ENCODE measurements at places on chromosomes 11 and 22.

DNA sequence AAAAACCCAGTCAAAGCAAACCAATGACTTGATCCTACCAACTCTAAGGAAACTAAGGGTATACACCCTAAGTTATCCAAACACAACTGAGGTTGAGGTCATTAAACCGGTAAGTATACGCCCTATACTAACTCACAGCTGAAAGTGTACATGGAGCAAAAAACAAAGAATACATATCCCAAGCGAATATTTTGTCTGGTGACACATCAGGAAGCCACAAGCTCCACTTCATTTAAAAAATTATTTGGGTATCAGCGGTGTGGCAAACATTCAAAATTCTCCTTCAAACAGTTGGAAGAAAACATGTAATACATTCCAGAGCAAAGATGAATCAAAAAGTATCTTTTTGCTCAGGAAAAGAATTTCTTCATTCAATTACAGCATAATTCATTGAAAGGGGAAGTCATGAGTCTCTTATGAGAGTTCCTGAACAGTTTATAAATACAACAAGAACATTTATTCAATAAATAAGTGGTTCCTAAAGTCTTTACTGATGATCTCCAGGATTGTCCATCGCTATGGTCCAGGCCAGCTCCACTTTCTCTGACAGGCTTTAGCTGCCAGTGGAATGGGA lies 4.5 kb upstream of the JAML start:
- DNase-seq, result no peak

- DNase-seq, result no peak
These were observed 250.7 kb downstream of the LUZP2 start for GRCh38 chr11:24747275-24748251.

DNA sequence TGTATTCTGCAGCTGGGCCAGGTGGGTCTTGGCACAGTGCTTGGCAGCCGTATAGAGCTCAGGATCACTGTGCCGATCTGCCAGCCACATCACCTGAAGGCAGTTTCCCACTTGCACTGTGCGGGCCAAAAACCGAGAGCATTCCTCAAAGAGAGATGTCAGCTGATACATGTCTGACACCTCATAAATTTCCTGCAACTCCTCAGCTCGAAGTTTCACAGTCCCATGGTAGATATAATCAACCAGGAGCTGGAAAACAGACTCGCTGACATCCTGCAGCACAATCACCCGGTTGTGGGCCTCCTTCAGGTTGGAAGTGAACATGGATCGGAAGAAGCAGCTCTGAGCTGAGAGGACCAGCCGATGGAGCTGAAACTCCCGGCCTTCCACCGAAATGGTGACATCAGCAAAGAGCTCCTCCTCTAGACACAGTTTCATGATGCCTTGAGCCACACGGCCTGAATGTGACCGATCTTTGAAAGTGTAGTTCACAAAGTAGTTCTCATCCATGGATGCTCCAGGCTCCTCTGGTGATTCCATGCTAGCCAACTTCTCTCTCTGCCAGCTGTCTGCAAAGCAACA lies 1.2 kb downstream of the KBTBD4 start:
- no peak for DNase-seq

- DNase-seq, result no peak
These were observed 1250.0 kb downstream of the BRD1 start for GRCh38 chr22:48577691-48578090.

DNA sequence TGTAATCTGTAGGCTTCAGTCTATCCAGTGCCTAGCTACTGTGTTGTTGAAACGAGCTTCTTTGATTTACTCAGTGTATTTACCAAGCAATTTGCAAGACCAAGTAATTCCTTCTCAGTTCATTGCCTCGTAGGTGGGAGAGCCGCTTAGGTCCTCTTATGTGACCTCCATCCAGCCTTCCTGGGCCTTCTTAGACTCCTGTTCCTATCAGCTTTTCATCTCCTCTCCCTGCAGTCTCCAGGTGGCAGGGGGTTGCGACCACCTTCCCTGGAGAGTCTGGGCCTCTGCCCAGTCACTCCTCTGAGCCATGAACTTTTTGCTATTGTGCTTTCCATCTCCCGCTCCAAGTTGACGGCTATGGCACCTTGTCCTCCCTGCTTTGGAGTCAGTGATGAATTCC lies 251.8 kb downstream of the KIRREL3 start:
- DNase-seq, result no peak

- no peak for DNase-seq
These were observed 53.8 kb upstream of the DRD2 start for GRCh38 chr11:113528982-113529381.

DNA sequence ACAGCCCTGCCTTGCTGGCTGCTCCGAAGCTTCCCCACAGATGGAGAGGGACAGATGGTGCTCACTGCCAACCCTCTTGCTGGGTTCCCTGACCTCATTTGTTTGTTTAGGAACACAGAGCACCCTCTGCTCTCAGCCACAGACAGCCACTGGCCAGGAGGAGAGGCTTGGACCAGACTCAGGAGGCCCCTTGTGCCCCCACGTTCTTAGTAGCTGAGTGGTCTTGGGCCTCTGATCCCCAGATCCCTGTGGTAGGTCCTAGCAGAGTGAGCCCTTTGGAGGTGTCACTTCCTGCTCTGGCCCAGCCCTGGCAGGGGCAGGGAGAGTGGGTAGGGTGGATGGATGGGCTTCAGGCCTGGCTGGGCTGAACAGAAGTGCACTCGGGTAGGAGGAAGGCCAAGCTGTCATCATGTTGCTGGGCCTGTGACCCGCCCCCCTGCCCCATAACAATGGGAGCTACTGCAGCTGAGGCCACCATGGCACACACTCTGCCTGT lies 84.0 kb downstream of the DHCR7 start:
- DNase-seq, result no peak

DNA sequence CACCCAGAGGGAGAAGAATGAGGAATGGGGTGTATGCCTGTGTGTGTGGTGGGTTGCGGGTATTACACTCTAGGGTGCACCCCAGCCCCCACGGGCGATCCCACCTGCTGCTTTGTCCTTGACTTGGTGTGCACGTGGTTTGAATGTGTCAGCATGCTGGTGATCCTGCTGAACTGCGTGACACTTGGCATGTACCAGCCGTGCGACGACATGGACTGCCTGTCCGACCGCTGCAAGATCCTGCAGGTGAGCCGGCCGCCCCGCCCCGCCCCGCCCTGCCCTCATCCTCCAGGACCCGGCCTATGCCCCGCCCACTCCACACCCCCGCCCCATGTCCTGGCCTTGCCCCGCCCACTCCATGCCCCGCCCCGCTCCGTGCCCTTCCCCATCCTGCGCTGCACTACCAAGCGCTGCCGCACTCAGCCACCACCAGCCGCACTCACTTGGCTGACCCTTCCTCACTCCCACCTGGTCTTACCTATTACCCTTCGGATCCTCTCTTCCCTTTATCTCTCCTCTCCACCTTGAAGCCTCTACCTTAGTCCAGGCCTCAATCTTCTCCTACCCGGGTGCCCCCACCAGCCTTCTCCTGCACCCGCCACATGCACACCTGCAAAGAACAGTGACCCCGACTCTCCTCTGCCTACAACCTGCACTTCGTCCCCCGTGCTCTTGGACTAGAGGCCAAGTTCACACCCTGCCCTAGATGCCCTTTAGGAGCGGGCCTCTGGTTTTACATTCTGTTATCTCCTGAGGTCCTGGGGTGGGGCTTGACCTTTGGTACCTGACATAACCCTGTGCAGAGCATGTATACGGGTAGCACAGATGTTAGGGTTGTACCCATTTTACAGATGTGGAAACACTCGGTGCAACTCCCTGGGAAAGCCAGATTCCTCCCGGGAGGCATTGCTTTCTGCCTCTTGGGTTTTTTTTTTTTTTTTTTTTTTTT lies 27.7 kb downstream of the CACNA1I start:
- no peak for DNase-seq

DNA sequence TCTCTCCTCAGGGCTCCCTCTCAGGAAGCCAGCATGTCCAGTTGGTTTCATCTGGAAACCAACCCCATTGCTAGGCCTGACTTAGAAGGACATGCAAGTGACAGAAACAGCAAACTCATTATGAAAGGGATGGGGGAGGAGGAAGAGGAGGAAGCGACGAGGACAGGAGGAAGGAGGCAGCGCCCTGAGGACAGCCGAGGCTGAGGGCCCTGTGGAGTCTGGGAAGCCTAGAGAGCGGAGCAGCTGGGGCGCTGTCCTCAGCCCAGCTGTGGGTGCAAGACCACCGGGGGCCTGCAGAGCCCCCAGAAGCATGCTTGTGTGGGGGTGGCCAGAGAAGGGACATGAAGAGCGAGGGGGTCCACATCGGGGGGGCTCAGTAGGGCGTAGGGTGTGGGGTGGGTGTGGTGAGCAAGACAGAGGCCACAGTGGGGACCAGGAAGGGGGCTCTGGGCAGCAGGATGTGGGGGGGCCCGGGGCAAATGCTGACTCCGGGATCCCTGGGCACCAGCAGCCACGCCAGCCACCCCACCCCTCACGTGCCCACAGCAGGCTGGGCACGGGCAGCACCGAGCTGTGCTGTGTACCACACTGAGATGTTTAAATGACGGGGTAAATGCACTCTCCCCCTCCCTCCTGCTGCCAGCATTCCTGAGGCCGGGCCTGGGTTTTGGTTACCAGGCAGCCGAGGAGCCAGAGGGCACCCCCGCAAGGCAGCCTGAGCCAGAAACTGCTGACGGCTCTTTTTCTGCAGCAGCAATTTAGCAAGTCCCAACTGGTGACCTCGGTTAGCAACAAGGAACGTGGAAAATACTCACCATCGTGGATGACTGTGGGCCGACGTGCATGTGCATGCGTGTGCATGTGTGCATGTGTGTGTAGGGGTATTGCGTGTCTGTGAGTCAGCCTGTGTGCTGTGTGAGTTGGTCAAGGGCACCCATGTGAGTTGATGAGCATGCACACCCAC lies 82.7 kb upstream of the LINC01488 start:
- DNase-seq, result no peak

GRCh38 chr11:65591939-65592857 lies 3.4 kb downstream of the KCNK7 start:
- no peak for DNase-seq

DNA sequence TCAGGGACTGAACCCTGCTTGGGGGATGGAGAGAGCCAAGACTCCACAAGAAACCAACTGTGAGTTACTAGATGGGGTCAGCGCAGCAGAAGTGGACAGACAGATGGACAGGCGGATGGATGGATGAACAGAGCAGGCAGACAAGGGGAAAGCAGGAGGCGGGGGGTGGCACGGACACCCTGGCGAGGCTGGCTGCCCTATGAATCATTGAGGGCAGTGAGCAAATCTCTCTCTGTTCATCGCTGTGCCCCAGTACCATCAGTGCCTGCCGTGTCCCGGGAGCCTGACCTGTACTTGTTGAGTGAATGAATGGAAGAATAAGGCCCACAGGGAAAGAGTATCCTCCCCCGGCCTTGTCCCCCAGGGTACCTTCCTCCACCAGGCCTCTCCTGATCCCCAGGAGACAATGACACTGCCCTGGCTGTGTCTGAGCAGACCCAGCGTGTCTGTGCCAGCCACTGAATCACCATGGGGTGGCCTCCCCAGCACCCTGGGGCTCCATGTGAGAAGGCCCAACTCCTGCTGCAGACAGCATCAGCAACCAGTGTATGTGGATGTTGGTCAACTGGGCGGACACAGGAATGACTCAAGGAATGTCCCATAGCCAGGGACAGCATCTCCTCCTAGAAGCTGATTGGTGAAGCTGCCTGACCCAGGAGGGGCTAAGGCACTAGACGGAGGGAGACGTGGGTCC lies 5.1 kb upstream of the KLHL35 start:
- no peak for DNase-seq

DNA sequence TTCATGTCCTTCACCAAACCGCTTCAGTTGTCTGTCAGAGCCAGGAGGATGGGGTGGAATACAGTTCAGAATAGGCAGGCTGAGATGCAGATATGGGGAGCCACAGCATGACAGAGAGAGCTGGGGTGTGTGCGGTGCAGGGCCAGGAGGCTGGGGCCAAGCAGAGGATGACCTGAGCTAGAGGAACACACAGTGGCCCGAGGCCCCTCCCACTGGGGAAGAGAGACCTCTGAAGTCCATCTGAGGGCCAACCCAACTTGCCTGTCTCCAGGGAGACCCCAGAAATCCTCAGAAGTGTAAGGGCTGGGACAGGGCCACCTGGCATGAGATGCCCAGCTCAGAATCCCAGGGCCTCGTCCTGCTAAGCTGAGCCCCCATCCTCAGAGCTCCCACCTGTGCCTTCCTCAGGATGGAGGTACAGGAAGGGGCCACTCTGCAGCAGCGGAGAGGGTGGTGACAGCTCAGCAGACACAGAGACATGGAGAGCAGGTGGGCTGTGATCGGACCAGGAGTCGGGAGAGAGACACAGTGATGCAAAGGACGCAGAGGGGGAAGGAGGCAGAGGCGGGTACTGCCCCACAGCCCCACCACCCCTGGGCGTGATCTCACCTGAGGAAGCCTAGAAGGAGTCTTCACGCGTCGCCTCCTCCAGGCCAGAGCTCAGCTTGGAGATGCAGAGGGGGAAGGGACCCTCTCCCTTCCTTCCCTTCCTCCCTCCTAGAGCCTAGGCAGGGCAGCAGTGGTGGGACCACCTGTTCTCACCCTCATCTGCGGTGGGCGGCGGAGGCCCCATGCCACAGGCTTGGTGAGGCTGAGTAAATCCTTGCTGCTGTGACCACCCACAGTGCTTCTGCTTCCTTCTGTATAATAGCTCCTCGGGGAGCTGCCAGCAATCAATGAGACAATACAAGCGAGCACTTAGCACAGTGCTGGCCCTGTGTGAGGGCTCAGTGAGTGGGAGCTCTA lies 9.1 kb upstream of the TUB start:
- no peak for DNase-seq

DNA sequence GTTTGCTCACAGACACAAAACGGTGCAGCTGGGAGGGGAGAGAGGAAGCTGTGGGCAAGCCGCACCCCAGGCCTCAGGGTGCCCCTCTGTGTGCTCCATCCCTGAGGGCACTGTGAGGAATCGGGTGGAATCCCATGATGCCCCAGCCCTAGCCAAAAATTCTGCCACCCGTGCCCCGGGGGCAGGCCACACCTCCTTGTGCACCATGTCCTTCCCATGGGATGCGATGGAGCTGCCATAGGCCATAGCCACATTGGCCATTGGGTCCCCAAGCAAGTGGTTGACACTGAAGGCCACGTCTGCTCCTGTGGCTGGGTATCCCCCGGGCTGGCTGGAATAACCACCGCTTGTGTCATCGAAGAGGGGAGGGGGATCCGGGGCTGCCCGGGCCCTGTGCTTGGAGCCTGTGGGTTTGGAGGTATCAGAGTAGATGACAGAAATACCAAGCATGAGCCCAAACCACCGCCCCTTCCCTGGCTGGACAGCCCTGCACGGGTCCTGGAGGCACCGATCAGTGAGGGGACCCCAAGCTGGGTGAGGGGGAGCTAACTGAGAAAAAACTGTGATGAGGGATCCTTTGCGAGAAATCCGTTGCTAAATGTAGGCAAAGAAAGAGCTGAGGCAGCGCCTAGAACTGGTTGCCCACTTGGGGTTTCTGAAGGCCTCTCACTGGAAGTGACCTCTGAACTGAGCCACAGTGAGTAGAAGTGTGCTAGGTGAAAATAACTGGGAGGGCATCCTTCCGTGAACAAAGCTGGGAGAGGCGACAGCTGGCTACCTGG lies 863 bp downstream of the YIF1A start:
- DNase-seq, result no peak

DNA sequence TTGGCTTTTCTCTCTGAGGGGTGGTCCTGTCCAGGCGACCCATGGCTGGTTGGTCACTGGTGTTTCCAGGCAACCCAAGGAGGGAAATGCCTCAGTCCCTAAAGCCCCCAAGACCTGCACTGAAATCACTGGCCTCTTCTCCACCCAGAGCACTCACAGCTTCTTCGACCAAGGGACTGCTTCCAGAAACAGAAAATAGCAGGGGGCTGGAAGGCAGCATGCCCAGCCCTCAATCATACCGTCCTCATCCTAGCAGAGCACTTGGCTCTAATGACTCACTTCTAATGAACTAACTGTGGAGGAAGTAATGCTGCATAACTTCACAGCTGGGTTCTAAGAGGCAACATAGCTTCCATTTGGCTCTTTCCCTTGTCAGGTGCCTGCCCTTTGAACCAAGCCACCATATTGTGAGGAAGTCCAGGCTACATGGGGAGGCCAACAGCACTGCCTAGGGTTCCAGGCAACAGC lies 27.6 kb downstream of the DKK3 start:
- no peak for DNase-seq
